Stomach (tissue), 19 donors: ENCODE measurements at places on chromosomes 4 and X. TPM values are rescaled to one million over a fixed set of nuclear protein-coding genes. Genes with fewer than 3 reads are reported as not detected.

GRCh38 chrX:99415470-99415869 is 994.6 kb downstream of the PCDH19 start:
- DNase-seq, result no peak

- no peak for DNase-seq
Measured at GRCh38 chrX:107701493-107702121, 73.3 kb downstream of the PRPS1 start.

DNA sequence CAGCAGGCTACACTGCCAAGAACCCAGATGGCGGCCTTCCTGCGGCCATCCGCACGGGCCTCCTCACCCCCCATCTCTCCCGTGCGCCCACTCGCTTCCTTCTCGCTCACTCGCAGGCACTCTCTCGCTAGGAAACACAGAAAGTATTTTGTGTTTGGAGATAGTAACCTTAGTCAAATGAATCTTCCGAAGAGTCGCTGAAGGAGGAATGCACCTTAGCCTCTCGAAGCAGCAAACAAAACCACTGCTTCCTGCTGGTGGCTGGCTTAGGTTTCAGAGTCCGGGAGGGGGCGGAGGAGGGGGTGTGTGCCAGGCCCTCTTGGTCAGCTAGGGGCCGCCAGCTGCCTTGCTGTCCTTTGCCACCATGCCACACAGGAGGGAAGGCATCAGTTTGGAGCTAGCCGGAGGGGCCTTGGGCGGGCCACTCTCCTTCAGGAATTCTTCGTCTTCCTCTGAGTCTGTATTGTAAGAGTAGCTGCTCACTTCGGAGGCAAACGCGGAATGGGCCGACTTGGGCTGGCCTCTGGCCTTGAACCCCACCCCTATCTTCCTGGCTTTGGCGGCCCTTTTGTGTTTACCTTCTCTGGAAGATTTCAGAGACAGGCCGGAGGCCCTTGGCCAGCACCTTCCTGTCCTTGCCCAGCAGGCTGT is 73.2 kb upstream of the UCP1 start:
- DNase-seq, result peak; percentile 73

DNA sequence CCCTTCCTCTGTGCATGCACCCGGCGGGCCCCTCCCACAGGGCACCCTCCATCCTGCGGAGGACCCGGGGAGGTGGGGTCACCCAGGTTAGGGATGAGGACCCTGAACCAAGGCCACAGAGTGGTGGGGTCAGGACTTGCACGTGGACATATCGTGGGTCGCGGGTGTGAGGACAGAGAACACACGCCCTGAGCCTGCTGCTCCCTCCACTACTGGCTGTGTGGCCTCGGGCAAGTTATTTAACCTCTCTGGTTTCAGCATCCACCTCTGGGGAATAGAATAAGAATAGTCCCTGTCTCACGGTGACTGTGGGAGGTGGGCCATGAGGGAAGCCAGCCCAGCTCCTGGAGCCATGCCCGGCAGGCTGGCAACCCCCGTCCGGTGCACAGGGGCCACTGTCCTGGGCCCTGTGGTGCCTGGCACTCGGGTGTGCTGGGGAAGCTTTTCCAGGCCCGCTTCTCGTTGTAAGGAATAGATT is 5.1 kb downstream of the PSAPL1 start:
- DNase-seq, result no peak

The RIPPLY1 gene
- not detected for total RNA-seq

- no peak for DNase-seq
Measured at GRCh38 chrX:20653070-20653469, 386.4 kb upstream of the RPS6KA3 start.

The SHISA3 gene
- total RNA-seq, result 8.4 TPM

DNA sequence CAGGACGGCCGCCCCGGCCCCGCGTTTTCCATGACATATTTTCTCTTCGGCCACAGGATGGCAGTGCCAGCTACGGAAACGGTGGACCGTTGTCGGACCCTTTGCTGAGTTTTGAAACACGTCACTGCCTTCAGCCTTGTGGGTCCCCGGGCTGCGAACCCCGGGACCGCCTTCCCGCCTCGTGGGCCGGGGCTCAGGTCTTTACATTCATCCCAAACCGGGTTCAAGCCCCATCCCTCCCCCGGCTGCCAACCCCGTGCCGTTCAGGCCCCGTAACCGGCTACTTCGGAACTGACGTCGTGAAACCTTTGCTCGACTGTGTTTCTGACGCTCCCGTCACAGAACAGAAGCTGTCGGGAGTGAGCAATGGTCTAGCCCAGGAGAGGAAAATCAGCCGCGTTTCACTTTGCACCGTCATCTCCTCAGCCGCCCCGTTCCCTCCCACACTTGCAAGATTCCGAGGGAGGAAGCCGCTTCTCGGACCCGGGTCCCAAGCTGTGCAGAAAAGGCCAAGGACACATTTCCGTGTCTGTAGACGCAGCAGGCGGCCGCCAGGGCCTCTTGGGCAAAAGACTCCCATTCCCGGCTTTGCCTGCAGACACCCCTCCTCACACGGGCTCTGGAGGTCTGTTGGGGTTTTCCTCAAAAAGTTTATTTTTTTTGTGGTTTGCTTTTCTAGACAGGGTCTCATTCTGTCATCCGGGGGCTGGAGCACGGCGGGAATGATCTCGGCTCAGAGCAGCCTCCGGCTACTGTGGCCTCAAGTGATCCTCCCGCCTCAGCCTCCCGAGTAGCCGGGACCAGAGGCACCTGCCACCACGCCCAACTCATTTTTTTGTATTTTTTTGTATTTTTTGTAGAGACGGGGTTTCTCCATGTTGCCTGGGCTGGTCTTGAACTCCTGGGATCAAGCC is 41.4 kb upstream of the PPP2R3B start:
- DNase-seq, result peak; percentile 26

- peak; percentile 40 for DNase-seq
Measured at GRCh38 chrX:134718105-134718965, 60.1 kb upstream of the PLAC1 start.

DNA sequence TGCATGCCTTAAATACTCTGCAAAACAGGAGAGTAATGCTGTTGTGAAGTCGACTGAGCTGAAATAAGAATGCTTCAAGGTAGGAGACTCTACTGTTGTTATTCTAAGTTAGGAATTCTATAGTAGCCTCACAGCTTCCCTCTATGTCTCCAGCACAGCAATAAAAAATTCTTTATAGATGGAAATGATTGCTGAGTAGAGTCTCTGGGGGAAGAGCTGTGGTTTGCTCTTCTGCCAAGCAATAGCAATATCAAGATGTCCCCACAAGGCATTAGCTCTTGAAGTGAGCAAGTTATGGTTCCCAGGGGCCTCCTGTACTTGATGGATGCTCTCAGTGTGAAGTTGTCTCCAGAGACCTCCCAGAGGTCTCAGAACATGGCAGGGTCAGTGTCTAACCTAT is 880.6 kb upstream of the FRG1 start:
- no peak for DNase-seq

DNA sequence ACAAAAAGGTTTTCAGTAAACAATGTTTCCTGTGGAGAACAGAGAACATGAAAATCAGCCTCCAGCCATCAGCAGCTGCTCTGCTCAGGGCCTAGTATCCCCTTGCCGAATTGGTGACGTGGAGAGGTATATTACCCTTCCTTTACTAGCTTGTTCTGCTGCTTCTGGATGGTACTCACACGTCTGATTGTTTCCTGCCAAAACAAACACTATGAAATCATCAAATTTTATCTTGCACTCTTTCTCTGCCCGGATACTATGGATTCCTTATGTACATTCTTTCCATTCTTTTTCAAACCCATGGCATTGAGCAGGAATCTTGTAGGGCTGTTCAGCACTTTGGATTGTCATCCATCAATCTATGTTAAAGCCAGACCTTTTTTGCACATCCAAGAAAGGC is 18.8 kb upstream of the METAP1 start:
- no peak for DNase-seq

The CXCR3 gene
- total RNA-seq, result not detected

- no peak for DNase-seq
Measured at GRCh38 chrX:99301990-99302389, 1108.1 kb downstream of the PCDH19 start.

DNA sequence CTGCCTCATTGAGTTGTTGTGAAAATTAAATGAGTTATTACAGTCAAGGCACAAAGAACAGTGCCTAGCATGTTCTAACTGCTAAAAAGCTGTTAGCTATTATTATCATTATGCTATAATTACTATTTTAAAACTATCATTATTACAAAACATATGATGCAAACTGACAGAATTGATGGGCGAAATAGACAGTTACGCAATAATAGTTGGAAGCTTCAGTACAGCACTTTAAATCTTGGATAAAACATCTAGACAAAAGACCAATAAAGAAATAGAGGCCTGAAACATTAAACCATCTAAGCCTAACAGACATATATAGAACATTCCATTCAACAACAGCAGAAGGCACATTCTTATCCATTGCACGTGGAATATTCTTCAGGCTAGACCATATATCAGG is 73.0 kb downstream of the TAB3 start:
- DNase-seq, result no peak

- no peak for DNase-seq
Measured at GRCh38 chr4:159280442-159281172, 177.7 kb downstream of the RAPGEF2 start.

The PPP4R3C gene
- not detected for total RNA-seq

GRCh38 chrX:154426916-154427770 is 1.3 kb upstream of the ATP6AP1 start:
- no peak for DNase-seq

The PUDP gene
- total RNA-seq, result 24.3 TPM

DNA sequence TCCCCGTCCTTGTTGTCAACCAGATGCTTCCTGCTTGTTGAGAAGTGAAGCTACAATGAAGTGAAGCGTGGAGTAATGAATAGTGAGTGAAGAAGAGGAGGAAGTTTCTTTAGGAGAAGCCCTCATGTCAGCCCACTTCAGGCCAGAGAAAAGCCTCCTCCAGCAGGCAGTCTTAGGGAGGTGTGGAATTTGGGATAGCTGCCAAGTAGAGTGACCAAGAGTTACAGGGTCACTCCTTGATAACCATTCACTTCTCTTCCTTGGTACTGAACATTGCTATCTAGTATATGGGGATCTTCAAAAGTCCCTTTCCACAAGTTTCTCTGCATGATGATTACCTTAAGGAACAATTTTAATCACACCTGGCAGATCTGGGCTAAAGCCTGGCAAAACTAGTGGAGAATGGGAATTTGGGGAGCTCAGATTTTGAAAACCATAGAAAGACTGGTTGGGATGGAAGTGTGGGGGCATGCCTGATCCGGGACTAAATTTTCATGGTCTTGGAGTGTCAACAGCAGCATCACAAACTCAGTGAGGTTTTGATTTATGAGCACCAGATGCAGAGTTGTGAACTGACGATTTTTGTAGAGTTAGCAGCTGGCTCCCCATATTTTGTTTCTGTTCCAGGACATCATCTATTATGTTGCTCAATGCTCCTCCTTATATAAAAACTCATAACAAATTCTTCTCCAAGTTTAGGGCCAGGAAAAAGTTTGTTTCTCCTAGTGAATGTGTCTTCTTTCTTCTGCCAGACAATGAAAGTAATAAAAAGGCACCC is 53.1 kb downstream of the IGSF1 start:
- DNase-seq, result no peak

The SLITRK4 gene
- not detected for total RNA-seq

The FAT1 gene
- total RNA-seq, result 104 TPM

- no peak for DNase-seq
Measured at GRCh38 chr4:88533088-88533790, 9.7 kb upstream of the PYURF start.

- no peak for DNase-seq
Measured at GRCh38 chrX:127726227-127726626, 326.0 kb downstream of the ACTRT1 start.

The HUWE1 gene
- total RNA-seq, result 101 TPM

- DNase-seq, result no peak
Measured at GRCh38 chr4:42252315-42252714, 99.9 kb upstream of the BEND4 start.

DNA sequence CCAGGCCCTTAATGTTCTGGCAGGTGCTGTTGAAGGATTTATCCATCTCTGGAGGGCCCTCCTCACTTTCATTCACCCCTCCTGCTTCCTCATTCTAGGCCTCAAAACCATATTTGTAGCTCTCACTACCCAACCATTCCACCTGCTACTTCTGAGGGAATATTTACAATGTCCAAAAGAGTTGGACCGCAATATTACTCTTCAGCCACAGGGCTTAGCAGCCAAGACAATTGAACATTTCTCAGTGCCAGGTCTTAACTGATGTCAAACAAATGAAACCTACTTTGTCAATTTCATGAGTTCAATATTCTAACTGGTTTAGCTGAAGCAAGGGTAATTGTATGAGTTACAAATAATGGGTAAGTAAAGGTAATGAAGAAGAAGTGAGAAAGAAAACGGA is 113.2 kb downstream of the ENOX2 start:
- no peak for DNase-seq

DNA sequence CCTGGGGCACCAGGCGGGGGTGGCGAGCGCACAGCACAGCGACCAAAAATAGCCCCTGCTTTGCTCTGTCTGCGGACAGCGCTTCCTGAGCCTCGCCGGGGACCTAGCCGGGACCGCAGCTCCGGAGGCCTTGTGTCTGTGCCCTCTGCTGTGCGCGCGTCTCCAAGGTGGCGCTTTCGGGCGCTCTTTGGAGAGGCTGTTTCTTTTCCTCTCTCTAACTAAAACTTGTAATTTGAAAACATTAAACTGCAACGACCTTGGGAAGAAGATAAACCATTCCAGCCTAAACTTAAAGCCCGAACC is 3.4 kb downstream of the ARX start:
- DNase-seq, result no peak

DNA sequence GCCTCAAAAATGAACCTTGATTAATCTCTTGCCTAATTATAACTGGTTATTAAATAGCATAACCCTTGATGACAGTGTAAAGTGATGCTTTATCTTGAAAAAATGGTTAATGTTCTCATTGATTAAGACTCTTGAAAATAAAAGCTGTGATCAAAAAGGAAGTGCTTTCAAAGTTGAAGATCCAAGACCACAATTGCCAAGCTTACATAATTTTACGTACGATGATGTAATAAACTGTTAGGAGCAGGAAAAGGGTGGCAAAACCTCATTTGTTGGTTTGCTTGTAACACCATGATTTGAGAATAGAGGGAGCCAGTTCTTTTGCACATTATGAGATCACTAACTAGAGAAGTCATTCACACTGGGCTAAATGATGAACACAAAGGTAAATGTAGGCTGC is 322.2 kb downstream of the ADGRL3 start:
- no peak for DNase-seq

DNA sequence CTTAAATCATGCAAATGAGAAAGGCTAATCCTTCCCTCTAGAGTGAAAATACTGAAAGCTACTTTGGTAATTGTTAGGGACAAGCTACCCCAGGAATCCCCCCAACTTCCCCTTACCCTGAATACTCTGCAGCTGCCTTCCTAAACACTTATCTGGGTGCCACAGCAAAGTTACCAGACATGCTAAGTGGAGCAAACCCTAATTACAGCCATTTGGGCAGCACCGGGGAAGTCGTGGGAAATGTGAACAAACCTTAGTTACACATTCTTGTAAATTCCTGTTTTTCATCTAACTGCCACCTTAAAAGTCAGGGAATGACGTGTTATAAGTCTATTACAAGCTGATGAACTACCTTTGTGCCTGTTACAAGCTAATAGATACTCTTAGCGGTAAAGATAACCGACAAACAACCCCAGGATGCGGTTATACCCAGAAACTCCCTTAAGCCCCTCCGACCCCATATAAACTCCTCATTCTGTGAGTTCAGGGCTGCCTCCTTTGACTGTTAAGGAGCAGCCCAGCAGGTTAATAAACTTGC is 66.0 kb upstream of the PLAC8 start:
- no peak for DNase-seq
